ENCODE measurements at places on chromosomes 11 and 22. TPM values are rescaled to one million over a fixed set of nuclear protein-coding genes. Genes with fewer than 3 reads are reported as not detected.

- no peaks in the 10 kb centered on the region for H3K27me3 ChIP-seq
- H3K4me1 ChIP-seq, result peaks cover 20% of the 10 kb centered on the region
- H3K4me3 ChIP-seq, result no peak overlapping the region
- no peaks in the 10 kb centered on the region for H3K36me3 ChIP-seq
- no peak for DNase-seq
- H3K27ac ChIP-seq, result no peak overlapping the region
Measured at GRCh38 chr11:131827430-131827829, 457.0 kb downstream of the NTM start.

- no peak for DNase-seq
- no peak overlapping the region for H3K4me3 ChIP-seq
- H3K27me3 ChIP-seq, result peaks cover 3% of the 10 kb centered on the region
- H3K4me1 ChIP-seq, result peaks cover 25% of the 10 kb centered on the region
- H3K36me3 ChIP-seq, result peaks cover 2% of the 10 kb centered on the region
Measured at GRCh38 chr11:117834838-117835443, 10.4 kb upstream of the FXYD2 start.

The SCN2B gene
- 0.43 TPM for total RNA-seq

The SMTNL1 gene
- total RNA-seq, result not detected

DNA sequence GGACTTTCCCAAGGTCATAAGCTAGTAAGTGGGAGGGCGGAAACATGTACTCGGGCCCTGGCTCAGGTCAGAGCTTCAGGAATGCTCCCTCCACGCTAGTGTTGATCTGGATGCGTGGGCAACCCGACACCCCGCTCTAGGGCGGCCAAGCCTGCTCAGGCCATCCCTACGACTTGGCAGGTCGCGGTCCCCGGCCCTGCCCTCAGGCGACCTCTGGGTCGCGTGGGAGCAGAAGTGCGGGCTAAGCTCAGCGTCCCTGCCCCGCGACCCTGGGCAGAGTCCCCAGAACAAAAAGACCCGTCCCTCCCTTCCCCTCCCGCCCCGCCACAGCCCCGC, 781 bp upstream of the TEF start:
- H3K4me1 ChIP-seq, result peaks cover 28% of the 10 kb centered on the region
- H3K27me3 ChIP-seq, result no peaks in the 10 kb centered on the region
- DNase-seq, result no peak
- no peaks in the 10 kb centered on the region for H3K36me3 ChIP-seq
- H3K4me3 ChIP-seq, result peak overlapping the region; percentile 78
- H3K27ac ChIP-seq, result peak overlapping the region; percentile 69

GRCh38 chr11:71206186-71206585, 46.2 kb downstream of the SHANK2 start:
- peaks cover 3% of the 10 kb centered on the region for H3K4me1 ChIP-seq
- H3K27me3 ChIP-seq, result no peaks in the 10 kb centered on the region
- H3K36me3 ChIP-seq, result no peaks in the 10 kb centered on the region
- no peak overlapping the region for H3K27ac ChIP-seq

The ANGPTL5 gene
- not detected for total RNA-seq

DNA sequence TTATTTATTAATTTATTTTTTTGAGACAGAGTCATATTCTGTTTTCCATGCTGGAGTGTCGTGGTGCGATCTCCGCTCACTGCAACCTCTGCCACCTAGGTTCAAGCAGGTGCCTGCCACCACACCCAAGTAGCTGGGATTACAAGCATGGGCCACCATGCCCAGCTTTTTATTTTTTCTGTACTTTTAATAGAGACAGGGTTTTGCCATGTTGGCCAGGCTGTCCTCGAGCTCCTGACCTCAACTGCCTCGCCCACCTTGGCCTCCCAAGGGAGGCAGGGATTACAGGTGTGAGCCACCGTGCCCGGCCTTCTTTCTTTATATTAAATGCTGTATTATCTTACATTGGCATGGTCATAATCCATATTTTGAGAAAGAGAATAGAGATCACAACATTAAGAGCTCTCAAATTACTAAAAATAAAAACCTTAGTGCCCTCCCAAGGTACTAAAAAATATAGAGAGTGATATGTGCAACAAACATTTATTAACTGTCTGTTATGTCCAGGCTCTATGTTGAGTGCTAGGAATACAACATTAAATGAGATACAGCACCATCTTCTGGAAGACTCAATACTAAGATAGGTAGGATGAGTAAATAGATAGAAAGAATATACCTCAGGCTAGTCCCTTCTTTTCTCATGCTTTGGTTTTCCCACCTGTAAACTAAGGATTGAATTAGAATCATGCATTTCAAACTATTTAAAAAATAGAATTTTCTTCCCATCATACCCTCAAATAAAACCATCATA, 84.1 kb downstream of the BBOX1 start:
- H3K4me3 ChIP-seq, result no peak overlapping the region
- no peak overlapping the region for H3K27ac ChIP-seq
- H3K27me3 ChIP-seq, result no peaks in the 10 kb centered on the region

DNA sequence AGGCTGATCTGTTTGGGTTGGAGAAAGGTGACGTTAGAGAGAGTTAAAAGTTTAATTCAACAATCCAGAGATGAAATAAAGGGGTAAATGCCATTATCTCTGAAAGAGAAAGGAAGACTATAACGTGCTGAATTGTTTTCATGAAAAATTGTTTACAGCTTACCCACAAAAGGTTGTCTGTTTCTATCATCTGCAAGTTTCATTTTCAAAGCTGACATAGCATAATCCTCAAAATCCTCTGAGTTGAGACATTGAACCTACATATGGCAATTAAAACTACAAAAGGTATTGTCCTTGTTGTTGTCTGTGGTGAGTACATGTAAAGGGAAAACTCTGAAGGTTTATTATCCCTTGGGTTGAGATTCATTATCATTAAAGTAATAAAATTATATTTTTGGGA, 569.9 kb downstream of the LUZP2 start:
- H3K36me3 ChIP-seq, result no peaks in the 10 kb centered on the region
- H3K4me1 ChIP-seq, result peaks cover 7% of the 10 kb centered on the region
- no peaks in the 10 kb centered on the region for H3K27me3 ChIP-seq
- H3K4me3 ChIP-seq, result no peak overlapping the region
- DNase-seq, result no peak
- H3K27ac ChIP-seq, result no peak overlapping the region

GRCh38 chr22:30838111-30838510, 130.5 kb downstream of the MORC2 start:
- no peaks in the 10 kb centered on the region for H3K36me3 ChIP-seq
- H3K4me1 ChIP-seq, result no peaks in the 10 kb centered on the region
- peaks cover 5% of the 10 kb centered on the region for H3K27me3 ChIP-seq
- DNase-seq, result no peak
- no peak overlapping the region for H3K4me3 ChIP-seq

The CDC42BPG gene
- total RNA-seq, result 3.0 TPM

DNA sequence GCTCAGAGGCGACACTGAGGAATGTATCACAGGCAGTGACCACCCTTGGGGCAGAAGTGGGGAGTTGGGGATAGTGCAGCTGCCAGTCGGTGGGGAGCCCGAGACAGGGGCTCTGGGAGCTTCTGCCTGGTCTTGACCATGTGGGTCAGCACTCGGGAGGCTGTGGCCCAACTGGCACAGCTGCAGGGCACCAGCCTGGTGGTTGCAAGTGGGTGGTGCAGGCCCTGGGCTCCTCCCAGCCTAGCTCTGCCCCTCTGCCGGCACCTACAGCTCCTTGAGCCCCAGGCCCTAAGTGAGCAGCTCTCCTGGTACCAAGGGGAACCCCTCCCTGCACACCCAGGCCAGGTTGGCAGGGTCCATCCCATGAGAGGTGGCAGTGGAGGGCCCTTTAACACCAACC, 12.6 kb upstream of the RASL10A start:
- no peak overlapping the region for H3K27ac ChIP-seq
- H3K4me1 ChIP-seq, result peaks cover 28% of the 10 kb centered on the region
- H3K27me3 ChIP-seq, result no peaks in the 10 kb centered on the region
- DNase-seq, result no peak
- no peaks in the 10 kb centered on the region for H3K36me3 ChIP-seq
